ENCODE measurements at places on chromosomes 1 and 21.
A peak's percentile ranks its signal among the peaks of the same experiment; 100 is the strongest.

DNA sequence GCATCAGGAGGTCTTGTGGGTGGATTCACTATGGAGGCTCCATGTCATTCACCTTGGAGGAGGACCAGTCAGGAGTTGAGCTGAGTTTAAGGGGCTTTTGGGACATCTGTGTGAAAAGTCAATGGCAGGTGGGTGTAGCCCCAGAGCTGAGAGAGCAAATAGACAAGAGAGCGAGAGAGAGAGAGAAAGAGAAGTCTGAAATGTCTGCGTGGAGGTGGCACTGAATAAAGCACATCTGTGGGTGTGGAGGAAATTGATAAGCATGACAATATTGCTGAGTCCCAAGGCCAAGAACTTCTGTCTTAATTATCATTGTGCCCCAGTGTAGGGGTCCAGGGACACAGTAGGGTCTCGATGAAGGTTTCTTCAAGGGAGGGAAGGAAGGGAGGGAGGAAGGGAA, 79.5 kb upstream of the VAMP3 start:
- no peak for DNase-seq

DNA sequence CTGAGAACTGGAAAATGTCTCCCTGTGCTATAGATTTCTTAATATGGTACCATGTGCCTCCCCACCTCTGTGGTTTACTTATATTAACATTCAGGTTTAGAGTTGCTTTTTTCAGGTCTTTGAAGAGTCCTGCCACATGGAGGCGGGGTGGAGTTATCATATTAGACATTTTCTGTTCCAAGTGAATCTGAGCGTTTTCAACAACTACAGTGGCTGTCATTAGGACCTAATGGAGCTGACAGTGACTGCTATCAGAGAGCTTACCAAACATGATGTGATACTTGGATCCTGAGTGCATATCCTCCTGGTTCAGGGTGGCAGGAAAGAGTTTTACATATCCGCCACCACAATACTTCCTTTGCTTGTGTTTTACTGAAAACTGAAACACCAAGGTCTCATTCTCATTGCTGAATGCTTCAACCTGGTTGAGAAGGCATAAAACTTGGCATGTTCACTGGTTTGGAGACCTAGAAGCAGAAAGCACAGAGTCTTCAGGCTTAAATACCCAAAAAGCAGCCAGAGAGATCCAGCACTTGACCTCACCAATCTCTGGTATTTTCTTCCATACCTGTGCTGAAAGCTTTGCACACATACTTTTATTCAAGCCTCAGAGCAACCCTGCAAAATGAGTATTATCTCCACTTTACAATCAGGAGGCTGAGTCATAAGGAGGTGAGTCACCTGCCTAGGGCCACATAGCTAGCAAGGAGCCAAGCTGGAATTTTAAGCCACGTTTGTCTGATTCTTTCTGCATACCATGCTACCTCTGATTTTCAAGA, 47.4 kb upstream of the OSBPL9 start:
- peak; percentile 7 for DNase-seq

- DNase-seq: no peak
Observed at GRCh38 chr21:42651515-42652401, 1.7 kb upstream of the PDE9A start.

GRCh38 chr21:26148840-26149354, 21.7 kb downstream of the APP start:
- no peak for DNase-seq

- DNase-seq: no peak
Observed at GRCh38 chr1:228902781-228903433, 167.6 kb downstream of the RHOU start.

GRCh38 chr1:221801773-221802516, 60.1 kb upstream of the DUSP10 start:
- no peak for DNase-seq

GRCh38 chr1:55506740-55507577, 291.8 kb upstream of the USP24 start:
- DNase-seq: no peak

- no peak for DNase-seq
Observed at GRCh38 chr1:41045740-41046139, 24.2 kb upstream of the SLFNL1 start.

GRCh38 chr1:89332461-89332860, 31.4 kb upstream of the GBP6 start:
- DNase-seq: no peak

DNA sequence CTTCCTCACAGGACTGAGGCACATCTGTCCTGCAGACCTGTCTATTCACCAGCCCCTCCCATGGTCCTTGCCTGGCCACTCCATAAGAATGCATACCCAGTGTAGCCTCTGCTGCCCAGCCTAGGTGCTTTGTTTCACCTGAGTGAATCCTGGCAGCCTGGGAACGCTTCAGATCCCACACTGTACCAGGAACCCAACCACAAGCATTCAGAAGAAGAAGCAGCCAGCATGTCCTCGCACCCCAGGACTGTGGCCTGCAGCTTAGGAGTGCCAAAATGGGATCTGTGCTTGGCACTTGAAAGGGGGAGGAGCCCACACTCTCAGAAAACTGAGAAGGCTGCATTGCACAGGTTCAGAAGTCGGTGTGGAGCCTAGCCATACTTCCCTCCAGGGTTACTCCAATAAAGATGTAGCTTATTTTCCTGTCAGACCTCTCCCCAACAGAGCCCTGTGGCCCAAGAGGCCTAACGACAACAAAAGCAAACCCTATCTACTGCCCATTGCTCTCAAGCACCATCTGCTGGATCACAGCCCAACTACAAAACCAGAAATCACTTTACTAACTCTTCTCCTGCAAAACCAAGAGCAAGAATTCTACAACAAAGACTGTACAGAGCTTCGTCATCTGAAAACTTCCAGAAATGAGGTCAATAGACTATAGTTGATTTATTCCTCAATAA, 923.1 kb upstream of the NEGR1 start:
- DNase-seq: no peak

GRCh38 chr21:43939443-43940328, 72.4 kb upstream of the TRAPPC10 start:
- DNase-seq: no peak

DNA sequence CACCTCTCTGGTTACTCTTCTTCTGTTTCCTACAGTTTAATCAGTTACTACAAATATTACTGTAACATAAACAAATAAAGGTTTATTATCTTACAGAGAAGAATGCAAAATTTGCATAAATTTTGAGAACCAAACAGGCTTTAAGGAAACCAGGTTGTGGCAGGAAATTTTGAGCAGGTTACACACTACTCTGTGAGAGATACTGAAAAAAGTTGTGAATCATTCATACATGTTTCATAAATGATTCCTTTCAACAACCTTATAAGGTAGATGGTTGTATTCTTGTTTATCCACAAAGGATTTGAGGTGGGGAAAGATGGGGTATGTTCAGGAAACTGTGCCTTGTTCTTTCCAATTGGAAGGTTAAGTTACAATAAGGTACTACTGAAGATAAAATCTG, 58.6 kb downstream of the MAST2 start:
- no peak for DNase-seq

DNA sequence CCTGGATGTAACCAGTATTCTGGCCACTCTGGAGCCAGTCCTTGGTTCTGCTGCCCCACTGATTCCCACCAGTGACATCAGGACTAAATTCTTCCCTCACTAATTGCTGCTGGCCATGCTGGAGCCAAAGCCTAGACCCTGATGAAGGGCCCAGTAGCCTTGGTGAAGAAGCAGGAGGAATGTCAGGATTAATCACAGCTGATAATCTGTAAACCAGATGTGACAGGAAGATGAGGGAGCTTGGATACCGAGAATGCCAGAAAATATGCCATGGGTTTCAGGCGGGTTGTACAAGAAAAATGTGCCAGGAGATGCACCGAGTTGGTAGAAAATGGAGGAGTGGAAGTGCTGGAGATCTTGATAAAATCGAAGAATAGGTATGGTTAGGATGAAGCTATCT, 119.0 kb upstream of the PPP2R5A start:
- no peak for DNase-seq

GRCh38 chr1:207424570-207425131, 29.5 kb upstream of the CR2 start:
- DNase-seq: no peak

DNA sequence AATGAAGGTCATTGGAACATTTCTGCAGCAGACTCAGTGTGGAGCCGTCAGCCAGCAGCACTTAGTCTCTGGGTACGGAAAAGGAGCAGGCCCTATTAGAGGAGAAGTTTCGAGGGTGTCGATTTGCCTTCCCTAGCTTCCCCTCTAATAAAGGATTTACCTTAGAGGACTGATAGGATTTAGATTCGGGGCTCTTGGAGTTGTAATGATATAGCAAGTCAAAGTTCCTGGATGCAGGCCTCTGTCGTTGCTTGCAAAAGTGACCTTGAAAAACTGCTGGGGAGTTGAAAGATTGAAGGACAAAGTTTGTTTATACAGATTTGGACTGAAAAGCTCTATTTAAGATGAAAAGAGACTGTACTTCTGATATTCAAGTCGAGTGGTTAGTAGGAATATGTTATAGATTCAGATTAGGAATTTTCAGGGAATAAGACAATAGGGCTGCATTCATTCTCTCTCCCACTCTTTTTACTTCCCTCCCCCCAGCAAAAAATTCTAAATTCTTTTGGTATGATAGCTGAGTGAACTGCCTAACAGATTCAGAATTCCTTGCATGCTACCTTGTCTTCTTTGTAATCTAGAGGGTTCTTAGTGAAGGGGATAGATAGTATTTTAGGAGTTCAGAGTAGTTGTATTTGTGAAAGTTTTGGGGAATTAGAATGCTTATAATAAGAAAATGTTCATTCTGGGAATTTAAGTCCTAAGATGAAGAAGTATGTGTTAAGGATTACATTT, 19.2 kb downstream of the NFYC start:
- DNase-seq: no peak

DNA sequence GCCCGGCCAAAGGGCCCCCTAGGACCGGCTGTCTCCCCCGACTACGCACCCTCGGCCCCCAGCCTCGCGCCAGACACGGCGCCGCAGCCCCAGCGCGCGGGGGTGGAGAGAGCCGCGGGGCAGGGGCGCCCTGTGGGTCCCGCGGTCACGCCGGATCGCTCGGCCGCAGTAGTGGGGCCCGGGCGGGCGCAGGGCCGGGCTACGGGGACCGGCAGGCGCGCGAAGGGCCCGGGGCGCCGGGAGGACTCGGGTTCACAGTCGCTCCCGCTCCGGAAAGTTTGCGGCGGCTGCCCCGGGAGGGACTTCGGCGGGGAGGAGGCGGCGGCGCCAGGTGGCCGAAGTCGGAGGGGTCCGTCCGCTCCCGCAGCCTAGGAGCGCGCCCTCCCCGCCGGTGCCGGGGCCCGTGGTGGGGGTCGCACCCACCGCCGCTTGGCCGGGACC, 7.1 kb upstream of the ZNF669 start:
- no peak for DNase-seq

DNA sequence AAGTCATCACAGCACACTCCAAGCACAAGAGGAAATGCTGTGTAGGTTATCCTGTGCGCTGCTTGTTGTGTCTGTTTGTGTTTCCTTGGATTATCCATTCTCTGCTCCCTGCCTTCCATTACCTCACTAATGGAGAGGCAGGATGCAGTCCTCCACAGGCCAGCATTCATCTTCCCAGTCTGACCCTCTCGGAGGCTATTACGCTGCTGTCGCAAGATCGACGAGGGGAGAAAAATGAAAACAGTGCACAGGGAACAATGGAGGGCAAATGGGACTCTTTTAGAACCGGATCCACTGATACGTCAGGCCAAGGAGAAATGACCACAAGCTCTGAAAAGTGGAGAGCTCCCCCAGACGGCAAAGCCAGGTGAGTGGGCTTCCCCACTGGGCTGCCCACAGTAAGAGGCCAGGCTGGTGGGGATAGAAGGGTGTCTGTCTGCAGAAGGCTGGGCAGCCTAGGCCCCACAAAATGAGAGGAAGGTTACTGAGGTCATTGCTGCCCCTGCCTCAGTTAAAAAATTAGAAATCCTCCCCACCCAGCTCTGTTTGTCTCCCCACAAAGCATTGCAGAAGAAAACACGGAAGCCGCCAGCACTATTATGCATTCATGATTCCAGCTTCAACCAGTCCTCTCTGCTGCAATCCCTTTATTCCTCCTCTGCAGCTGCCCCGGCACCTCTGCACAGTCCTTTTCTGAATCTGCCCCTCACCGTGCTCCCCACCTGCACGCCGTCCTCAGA, 21.7 kb downstream of the LRRN2 start:
- DNase-seq: no peak

GRCh38 chr1:112911506-112912220, 44.3 kb downstream of the SLC16A1 start:
- no peak for DNase-seq

GRCh38 chr1:203641503-203641890, 14.9 kb downstream of the ATP2B4 start:
- no peak for DNase-seq

DNA sequence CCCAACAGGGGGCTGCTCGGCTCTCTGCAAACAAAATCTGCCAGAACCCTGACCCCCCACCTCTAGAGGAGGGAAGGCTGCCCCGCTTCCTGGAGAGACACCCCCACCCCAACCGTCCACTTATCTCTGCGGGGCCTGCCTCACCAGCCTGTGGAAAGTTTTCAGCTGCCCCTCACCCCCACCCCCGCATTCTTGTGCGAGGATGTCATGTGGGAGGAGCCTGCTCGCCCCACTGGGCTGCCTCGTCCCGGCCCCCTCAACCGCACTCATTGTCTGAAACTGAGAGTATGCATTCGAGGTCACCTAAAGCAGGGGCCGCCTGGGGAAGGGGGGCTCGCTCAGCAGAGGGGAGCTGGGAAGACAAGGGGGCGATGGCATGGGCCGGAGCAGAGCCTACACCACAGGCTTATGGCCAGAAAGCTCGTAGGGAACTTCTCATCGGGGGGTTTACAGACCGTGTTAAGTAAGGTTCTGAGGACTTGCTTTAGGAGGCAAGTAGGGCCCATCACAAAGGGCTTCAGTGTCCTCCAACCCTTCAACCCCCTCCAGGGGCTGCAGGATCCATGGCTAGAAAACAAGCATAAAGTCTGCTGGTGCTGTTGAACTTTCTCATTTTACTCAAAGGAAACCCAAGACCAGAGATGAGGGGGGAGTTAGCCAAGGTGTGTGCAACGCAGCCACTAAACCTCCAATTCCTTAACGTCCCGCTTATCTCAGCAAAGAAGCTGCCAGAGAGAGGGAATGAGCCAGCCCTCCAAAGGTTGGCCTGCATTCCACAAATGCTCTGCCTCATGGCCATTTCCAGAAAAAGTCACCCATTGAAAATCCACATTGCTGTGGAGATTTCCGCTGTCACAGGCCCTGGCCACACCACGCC, 9.4 kb downstream of the EPHA2 start:
- no peak for DNase-seq

GRCh38 chr1:56064705-56065104, 514.7 kb downstream of the PLPP3 start:
- no peak for DNase-seq

DNA sequence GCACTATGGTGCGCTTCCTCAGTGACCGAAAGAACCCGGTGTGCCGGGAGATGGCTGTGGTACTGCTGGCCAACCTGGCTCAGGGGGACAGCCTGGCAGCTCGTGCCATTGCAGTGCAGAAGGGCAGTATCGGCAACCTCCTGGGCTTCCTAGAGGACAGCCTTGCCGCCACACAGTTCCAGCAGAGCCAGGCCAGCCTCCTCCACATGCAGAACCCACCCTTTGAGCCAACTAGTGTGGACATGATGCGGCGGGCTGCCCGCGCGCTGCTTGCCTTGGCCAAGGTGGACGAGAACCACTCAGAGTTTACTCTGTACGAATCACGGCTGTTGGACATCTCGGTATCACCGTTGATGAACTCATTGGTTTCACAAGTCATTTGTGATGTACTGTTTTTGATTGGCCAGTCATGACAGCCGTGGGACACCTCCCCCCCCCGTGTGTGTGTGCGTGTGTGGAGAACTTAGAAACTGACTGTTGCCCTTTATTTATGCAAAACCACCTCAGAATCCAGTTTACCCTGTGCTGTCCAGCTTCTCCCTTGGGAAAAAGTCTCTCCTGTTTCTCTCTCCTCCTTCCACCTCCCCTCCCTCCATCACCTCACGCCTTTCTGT, 7.3 kb upstream of the PIGV start:
- DNase-seq: no peak
